H7 (cell line): ENCODE measurements at places on chromosomes 3 and 15.
A peak's percentile ranks its signal among the peaks of the same experiment; 100 is the strongest.

DNA sequence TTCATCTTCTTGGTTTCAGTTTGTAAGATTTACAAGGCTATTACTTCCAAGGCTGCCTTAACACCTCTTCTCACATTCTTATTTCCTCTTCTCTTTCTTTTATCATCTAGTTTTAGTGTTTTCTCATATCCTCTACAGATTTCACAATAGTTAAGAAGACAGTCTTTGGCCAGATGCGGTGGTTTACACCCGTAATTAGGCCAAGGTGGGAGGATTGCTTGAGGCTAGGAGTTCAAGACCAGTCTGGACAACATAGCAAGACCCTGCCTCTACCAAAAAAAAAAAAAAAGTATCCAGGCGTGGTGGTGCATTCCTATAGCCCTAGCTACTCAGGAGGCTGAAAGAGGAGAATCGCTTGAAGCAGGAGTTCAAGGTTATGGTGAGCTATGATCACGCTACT lies 3.5 kb upstream of the ALDH1A2 start:
- DNase-seq = no peak

DNA sequence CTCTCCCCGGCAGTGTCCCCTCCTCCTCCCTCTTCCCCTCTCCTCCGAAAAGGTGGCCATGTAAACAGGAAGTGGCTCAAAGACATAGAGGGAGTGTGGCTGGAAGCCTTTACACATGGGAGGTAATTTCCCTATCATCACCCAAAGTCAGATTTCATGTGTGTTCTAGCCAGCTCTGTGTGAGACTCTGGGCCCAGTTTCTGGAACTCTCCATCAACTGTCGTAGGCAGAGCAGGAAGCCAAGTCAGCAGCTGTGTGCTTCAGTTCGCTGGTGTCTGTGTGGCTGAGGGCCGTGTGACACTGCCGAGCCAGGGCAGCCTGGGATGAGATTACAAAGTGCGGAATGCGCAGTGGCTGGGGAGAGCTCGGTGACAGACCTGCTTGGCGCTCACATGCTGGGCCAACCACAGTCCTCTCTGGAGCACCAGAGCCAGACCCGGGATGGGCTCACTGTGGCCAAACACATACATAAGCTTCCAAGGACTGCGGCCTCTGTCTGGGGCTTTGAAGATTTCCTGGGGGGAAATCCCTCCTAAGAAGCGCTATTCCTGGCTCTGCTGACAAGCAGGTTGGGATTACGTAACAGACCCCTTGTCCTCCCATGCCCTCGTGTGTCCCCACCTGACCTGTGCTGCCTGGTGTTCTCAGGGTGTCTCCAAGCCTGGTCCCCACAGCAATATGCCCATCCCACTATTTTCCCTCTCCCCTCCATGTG lies 50.7 kb downstream of the UMPS start:
- DNase-seq = peak; percentile 64

DNA sequence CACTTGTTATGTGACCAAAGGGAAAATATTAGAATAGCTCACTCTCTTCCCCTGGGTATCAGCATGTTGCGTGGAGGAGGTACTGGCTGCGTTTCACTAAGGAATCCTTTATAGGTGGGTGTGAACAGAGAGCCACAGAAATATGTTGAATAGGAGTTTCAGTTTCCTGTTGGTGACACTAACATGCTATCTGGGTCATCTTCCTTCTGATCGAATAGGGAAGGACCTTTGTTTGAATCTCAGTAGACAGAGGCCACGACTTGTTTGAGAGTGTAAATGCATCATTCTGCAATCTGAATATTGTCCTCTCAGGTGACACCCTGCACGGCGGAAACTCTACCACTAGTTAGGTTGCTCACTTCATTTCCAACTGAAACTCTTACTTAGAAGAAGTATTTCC lies 157.9 kb upstream of the SLC2A2 start:
- no peak for DNase-seq

GRCh38 chr15:75720787-75721479 lies 8.3 kb upstream of the CSPG4 start:
- DNase-seq = peak; percentile 91

DNA sequence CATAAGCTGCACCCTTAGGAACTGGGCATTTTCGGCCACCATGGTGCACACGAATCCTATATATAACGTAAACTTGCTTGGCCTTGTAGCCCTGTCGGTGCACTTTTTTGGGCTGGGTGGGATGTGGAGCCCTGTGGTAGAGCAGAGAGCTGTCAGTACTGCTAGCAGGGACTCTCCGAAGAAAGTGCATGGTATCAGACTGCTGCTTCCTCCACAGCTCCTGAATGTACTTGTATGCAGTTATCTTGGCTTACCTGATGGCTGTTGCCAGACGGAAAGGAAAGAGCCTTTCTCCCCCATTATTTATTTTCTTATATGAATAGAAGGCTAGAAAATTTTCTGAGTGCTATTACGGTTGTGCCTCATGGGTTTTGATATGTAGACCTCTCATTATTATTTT lies 8.4 kb downstream of the GALK2 start:
- DNase-seq = no peak

DNA sequence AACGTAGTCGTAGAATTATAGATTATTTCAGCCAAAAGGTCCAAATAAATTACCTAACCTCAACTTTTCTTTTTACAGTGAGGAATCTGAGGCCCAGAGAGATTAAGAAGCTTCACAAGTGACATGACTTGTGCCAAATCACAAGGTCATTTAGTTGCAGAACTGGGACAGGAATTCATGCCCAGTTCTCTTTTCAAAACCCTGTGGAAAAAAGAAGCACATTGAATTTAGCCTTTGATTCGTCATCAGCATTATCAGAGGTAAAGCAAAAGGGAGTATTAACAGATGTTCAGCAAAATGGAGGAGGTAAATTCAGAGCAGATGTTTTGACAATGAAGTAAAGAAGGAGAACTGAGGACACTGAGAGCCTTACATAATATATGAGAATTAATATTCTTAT lies 4.5 kb downstream of the SERPINI2 start:
- DNase-seq = no peak

GRCh38 chr3:104066658-104067057 lies 1300.1 kb upstream of the ALCAM start:
- DNase-seq = no peak

- DNase-seq = no peak
Measured at GRCh38 chr3:190825386-190826016, 37.0 kb downstream of the GMNC start.

DNA sequence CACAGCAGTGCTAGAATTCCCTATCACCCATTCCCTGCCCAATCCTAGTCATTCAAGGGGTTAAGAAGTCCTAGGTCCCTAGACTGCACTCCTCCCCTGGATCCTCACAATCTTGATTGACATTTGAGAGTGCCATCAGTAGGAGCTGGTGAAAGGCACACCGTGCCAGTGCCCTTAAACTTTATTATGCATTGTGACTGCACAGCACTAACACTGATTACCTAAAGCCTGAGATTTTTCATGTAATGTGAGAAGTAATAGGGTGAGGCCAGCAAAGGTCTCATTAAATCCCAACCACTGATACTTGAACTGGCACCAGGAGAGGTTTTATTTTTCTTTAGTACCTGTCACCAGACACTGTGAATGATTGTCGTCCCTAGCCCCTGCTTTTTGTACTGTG lies 16.3 kb downstream of the GXYLT2 start:
- no peak for DNase-seq

DNA sequence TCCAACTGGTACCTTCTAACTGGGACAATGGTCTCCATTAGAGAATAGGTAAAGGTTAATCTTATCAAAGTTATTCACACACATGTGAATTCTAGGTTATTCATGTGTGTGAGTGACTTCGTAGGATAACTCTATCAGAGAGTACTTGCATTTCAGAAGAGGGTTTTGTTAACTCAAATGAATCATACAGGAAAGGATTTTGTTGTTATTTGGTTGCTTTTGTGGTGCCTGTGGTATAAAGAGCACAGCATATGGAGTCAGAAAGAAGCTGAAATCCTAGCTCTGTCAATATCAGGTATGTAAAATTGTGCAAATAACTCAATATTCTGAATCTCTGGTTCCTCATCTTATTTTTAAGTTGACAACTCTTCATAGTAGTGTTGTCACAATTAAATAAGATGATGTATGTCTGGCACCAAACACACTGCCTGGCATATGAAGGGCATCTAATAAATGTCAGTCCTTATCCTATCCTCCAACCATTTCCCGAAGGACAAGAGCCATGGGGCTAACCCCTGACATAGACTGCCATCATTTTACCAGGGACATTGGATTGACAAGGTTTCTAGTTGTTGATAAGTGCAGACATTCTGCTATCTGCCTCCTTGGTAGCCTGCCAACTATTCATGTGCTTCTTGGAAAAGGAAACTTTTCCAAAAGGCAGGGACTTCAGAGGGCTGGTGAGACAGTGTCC lies 48.7 kb upstream of the CMSS1 start:
- DNase-seq = no peak

DNA sequence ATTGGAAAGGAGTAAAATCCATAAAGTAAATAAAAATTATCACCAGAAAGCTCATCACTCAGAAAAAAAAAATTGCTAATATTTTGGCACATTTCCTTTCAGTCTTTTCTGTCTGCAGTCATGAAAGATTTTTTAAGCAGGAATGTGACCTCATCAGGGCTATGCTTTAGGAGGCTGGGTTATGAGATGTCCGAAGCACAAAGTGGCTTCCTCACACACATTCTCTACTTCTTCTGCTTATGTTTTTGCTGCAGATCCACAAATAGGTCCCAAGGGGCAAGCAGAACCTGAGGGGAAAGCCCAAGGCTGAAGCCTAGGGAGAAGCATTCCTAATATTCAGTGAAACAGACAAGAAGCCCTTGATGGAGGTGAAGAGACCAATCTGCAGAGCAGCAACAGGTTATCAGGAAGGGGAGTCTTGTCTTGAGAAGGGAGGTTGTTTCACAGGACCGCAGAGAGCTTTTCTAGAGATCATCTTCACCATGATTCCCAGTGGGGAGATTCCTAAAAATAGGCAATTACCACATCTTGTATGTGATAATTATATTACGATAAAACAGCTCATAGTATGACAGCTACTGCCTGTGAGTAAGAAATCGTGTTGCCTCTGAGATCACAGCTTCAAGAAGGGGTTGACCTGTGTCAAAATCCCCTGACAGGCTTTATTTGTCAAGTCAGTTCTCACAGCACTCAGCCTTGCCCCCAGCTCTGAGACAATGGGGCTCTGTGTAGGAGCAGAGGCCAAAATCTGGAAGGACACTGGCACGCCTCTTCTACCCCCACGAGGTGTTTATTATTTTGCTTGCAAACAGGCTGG lies 60.5 kb downstream of the IGF2BP2 start:
- DNase-seq = no peak

GRCh38 chr3:52881871-52882270 lies 15.5 kb downstream of the STIMATE start:
- no peak for DNase-seq

- DNase-seq = peak; percentile 70
Measured at GRCh38 chr3:195150181-195151118, 120.5 kb downstream of the XXYLT1 start.

- DNase-seq = no peak
Measured at GRCh38 chr3:99236576-99236975, 335.1 kb upstream of the DCBLD2 start.

DNA sequence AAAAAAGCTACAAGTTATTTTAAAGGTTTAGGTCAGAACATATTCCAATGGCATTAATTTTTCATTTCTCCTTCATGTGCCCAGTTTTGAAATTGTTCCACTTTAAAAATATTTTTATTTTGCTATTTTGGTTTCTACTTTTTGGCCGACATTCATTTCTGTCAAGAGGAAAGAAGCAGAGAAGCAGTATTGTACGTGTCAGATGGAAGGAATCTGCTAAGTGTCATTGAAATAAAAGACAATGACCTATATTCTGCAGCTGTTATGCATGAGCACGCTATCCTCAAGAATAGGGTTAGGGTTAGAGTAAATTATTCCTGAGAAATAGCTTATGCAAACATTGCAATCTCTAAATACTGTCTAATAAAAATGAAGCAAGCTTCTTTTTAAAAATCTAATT lies 941.7 kb downstream of the TUSC7 start:
- DNase-seq = no peak

DNA sequence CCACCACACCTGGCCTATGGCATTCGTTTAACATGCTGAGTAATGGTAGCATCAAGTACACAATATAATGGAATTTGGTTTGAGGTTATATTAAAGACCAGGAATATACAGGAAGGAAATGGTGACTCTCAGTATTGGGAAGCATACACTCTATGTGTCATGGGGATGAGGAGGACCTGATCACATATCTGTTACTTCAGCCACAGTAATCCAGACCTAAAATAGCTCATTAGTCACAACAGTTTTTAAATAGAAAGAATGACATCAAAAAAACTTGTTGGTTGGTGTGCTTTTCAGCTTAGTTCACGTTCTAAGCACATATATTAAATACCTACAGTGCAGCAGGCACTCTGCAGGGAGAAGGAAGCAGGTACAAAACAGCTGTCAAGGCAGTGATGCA lies 52.5 kb upstream of the ATP2C1 start:
- no peak for DNase-seq

GRCh38 chr15:94626949-94627348 lies 395.6 kb downstream of the MCTP2 start:
- no peak for DNase-seq

DNA sequence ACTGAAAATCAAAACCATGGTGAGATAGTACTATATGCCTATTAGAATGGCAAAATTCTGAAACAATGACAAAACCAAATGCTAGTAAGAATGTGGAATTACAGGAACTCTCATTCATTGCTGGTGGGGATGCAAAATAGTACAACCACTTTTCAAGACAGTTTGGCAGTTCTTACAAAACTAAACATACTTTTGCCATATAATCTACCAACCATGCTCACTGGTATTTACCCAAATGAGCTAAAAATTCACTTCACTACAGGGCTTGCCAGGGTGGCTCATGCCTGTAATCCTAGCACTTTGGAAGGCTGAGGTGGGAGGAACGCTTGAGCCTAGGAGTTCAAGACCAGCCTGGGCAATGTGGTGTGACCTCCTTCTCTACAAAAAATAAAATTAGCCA lies 40.0 kb downstream of the MYO9A start:
- no peak for DNase-seq

DNA sequence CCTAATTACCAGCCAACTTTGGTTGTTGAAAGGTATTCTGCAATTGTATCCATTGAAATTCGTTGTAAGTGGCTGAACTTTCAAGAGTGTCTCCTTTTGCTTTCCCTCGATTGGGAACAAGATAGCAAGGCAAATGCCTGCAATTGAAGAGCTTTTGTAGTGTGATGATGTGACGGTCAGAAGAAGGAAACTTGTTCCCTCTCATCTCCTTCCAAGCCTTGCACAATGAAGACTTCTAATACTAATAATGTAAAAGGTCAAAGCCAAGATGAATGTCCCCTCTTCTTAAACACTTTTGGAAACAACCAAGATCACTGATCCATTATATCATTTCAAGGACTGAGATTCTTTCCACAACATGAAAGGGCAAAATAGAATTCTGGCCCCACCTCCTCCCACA lies 101.9 kb upstream of the LMCD1 start:
- DNase-seq = no peak

GRCh38 chr3:101423984-101424888 lies 88.8 kb downstream of the SENP7 start:
- DNase-seq = no peak
